Foreskin keratinocyte (primary cell): ENCODE measurements at places on chromosomes 5 and 9. TPM values are rescaled to one million over a fixed set of nuclear protein-coding genes. Genes with fewer than 3 reads are reported as not detected.

DNA sequence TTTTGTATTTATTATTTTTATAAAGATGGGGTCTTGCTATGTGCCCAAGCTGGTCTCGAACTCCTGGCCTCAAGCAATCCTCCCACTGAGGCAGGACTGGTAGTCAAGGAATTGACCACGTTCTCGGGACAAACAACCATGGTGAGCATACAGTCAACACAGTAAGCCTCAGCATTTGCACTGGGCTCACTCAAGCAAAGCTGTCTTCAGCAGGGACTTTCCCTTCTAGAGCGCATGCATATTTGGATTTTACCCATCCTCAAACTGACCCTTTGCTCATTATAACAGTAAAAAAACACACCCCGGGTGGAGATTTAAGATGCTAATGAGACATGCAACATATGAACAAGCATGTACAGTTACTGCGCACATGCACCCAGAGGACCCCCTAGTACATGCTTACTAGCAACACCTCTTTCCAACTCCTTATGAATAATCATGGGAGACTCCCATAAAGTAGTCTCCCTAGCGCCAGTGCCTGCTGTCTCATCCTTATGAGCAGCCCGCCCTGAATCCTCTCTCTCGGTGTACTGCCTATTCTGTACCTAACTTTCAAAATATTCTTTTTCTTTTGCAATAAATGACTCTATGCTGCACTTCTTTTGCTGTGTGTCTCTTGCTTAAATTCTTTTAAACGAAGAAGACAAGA, 41.5 kb downstream of the C5orf22 start:
- DNase-seq: no peak

DNA sequence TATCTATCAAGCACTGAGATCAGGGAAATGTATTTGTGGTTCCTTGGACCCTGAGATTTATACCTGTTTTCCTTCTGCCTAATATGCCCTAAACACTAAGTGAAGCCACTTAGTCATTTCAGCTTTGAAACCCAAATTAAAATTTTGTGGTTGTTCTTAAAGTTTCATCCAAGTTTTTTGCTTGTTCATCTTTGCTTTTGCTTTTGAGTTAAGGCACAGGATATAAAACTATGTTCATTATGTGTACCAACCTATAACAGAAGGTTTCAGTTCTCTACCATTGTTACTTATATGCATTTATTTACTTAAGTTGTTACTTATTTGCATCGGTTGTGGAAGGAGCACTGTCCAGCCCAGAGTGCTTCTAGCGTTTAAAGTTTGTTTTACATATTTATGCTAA, 382.3 kb downstream of the PTPRD start:
- DNase-seq: no peak

FBN2 gene
- polyA plus RNA-seq: 9.4 and 17.7 TPM in 2 replicates

ARHGEF28 gene
- 38.0 and 55.7 TPM in 2 replicates for polyA plus RNA-seq
